ENCODE measurements at places on chromosomes 4 and X.

DNA sequence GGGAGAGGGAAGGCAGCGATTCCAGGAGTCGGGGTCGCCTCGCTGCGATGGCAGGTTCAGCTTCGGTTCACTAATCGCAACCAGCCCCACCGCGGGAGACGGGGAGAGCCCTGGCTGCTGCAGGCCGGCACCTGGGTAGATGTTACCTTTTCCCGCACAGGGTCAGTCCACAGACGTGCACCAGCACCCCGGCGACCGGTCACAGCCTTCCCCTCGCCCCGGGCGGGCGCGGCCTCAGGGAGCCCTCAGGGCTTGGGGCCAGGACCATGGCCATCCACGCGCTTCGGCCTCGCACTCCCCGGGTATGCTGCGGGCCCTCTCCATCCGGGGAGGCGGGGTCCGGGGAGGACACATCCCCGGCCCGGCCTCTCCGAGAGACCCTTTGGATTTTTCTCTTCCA is 26.1 kb upstream of the EXOC1L start:
- no peak for DNase-seq

- DNase-seq = no peak
Measured at GRCh38 chr4:141238186-141238585, 17.5 kb downstream of the ZNF330 start.

DNA sequence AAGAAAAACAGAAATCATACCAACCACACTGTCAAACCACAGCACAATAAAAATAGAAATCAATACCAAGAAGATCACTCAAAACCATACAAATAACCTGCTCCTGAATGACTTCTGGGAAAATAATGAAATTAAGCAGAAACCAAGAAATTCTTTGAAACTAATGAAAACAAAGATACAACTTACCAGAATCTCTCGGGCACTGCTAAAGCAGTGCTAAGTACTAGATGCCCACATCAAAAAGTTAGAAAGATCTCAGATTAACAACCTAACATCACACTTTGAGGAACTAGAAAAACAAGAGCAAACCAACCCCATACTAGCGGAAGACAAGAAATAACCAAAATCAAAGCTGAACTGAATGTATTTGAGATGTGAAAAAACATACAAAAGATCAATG is 33.2 kb downstream of the AWAT2 start:
- peak; percentile 16 for DNase-seq

DNA sequence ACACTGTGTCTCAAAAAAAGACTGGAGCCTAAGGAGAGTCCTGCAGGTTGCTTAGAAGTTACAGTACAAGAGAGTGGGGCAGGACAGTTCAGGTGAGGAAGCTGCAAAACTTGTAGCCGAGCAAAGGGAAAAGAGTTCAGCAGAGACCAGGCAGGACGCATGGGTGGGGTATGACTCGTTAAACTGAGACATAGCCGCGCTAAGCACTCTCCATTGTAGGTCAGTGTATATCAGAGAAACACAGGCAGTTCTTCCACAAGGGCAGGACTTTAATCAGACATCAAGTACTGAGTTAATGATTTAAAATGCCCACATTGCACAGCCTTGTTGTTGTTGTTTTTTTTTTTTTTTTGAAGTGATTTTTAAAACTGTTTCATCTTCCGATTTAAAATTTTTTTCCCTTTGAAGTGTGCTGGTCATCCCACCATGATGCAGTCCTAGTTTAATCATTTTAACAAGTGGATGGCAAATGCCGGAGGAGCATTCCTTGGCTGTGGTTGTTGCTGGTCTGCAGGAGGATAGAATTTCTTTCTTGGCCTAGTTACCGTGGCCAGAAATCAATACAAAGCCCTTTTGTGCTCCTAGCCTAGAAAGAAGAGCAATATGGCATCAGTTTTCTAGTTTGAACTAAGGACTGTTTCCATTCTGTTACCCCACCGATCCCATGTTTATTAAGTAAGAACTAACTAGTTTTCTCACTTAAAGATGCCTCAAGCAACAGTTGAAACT is 10.3 kb downstream of the LAP3 start:
- no peak for DNase-seq

GRCh38 chr4:23533859-23534258 is 356.0 kb downstream of the PPARGC1A start:
- DNase-seq = no peak

- no peak for DNase-seq
Measured at GRCh38 chr4:168978001-168978700, 31.9 kb downstream of the CBR4 start.

Measured in activated CD4-positive, alpha-beta T cell treated with anti-CD3 and anti-CD28 coated beads, Interleukin-10, Interleukin-2, amounts not matched to agents 100 ng/mL and 50 ng/mL, durations not matched to agents 16 hours and 8 hours (primary cell).